ENCODE measurements at places on chromosomes 11 and 22. TPM values are rescaled to one million over a fixed set of nuclear protein-coding genes. Genes with fewer than 3 reads are reported as not detected.

The GLYATL2 gene
- total RNA-seq: not detected

The SBF2 gene
- total RNA-seq: 19.0 TPM

The SCGB2A2 gene
- not detected for total RNA-seq

GRCh38 chr11:117385471-117385870, 57.8 kb downstream of the CEP164 start:
- no peak overlapping the region for H3K27ac ChIP-seq
- H3K4me3 ChIP-seq: no peak overlapping the region
- no peaks in the 10 kb centered on the region for H3K4me1 ChIP-seq

DNA sequence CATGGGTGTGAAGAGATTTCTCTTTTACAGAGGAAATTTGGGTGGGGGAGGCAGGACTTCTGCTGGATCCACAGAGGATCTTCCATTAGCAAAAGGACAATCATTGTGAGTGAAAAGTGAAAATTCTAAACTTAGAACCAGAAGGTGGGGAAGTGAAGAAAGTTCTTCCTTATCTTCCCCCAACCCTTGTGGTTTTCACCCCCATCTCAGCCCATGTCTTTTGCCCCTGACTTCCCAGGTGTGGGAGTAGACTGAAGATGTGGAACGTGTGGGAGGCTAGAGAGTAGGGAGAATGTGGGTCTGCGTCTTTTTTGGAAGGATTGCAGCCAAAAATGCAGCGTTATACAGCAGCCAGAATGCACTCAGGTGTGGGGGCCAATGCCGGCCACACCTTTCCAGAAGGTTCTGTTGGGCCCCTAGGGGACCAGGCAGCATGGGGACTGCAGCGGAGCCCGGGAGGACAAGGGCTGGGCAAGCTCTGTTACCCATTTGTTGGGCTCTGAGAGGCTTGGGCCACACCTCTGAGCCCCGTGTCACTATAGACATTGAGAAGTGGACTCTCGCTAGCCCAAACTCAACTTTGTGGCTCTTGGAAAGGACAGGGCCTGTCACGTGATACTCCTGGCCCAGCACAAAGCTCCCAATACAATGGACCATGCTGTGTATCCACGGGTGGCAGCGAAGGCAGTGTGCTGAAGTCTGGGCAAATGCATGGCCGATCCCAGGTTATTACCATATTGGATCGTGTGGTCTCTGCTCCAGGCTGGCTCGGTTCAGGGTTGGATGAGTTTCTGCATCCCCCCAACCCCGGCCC, 32.8 kb upstream of the LINC01488 start:
- H3K27me3 ChIP-seq: no peaks in the 10 kb centered on the region
- DNase-seq: no peak
- H3K4me1 ChIP-seq: peaks cover 4% of the 10 kb centered on the region
- H3K27ac ChIP-seq: no peak overlapping the region

DNA sequence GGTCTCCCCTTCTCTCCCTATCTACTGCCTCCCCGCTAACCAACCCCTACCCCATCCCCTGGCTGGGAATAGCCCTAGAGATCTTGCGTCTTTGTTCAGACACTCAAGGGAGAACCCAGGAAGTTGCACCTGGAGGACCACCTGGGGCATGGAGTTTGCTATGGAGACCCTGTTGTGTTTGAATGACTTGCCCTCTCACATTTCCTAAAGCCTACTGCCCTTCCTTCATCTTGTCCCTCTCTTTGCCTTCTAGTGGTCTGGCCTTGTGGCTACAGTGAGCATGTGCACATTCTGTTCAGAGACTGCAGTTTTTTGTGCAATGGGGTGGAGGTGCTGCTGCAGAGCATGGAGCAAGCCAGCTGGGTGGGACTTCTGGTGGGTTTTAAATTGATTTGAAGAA, 42.5 kb downstream of the ZNRF3 start:
- no peak overlapping the region for H3K4me3 ChIP-seq
- no peak overlapping the region for H3K27ac ChIP-seq
- no peaks in the 10 kb centered on the region for H3K4me1 ChIP-seq

All from naive thymus-derived CD4-positive, alpha-beta T cell (primary cell).